ENCODE measurements at places on chromosomes 3 and 15.

- DNase-seq = no peak
Measured at GRCh38 chr3:167483708-167484475, 10.1 kb upstream of the SERPINI2 start.

GRCh38 chr3:186883686-186884058 is 41.2 kb downstream of the ADIPOQ start:
- no peak for DNase-seq

DNA sequence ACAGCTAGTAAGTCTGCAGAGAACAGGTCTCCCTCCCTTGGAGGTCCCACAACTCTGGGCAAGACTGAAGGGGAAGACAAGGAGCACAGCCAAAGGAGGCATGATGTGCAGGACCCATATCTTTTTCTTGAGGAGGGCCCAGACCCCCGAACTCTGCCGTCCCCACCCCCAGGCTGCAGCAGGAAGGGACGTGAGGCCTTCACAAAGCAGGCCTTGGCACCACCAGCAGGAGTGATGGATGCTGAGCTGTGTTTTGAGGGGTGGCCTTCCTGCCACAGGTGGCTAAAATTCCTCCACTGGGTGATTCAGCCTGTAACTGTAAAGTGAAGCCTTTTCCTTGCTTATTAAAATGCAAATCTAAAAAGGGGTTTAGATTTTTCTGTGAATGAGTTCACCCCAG is 8.6 kb downstream of the PLA2G4D start:
- DNase-seq = no peak

GRCh38 chr3:54125300-54125699 is 2.9 kb downstream of the CACNA2D3 start:
- no peak for DNase-seq

DNA sequence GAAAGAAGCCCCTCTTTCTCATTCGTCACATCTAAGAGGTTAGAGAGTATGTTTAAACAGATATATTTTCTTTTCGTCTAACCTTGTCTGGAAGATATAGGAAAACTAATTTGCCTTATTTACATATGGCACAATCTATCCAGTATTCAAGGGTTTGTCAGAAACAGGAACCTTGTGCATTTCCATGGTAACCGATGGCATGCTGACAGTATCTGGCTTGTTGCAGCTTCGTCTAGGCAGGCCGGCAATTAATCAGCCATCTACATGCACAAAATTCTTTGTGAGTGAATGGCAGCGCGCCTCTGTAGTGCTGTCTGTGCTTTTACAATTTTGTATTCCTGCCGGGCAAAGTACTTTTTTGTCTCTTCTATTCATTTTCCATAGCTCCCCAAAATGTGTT is 294.0 kb upstream of the SOX2 start:
- DNase-seq = no peak

- no peak for DNase-seq
Measured at GRCh38 chr15:36808411-36809160, 229.2 kb downstream of the CDIN1 start.

GRCh38 chr15:57919754-57920153 is 145.8 kb downstream of the ALDH1A2 start:
- no peak for DNase-seq

- no peak for DNase-seq
Measured at GRCh38 chr3:5505163-5505562, 317.7 kb downstream of the EDEM1 start.

- no peak for DNase-seq
Measured at GRCh38 chr15:53072077-53072476, 281.9 kb upstream of the ONECUT1 start.

DNA sequence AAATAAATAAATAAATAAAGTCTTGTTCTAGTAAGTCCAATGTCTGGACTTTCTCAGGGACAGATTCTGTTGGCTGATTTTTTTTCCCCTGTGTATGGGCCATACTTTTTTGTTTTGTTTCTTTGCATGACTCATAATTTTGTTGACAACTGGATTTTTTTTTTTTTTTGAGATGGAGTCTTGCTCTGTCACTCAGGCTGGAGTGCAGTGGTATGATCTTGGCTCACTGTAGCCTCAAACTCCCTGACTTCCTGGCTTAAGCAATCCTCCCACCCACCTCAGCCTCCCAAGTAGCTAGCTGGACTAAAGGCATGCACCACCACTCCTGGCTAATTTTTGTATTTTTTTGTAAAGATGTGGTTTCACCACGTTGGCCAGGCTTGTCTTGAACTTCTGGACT is 38.9 kb downstream of the TICRR start:
- no peak for DNase-seq

- DNase-seq = no peak
Measured at GRCh38 chr15:68580026-68580882, 1.5 kb downstream of the CORO2B start.

GRCh38 chr3:140472306-140473020 is 205.4 kb upstream of the TRIM42 start:
- no peak for DNase-seq

- DNase-seq = no peak
Measured at GRCh38 chr3:129599607-129600006, 6.9 kb downstream of the PLXND1 start.

DNA sequence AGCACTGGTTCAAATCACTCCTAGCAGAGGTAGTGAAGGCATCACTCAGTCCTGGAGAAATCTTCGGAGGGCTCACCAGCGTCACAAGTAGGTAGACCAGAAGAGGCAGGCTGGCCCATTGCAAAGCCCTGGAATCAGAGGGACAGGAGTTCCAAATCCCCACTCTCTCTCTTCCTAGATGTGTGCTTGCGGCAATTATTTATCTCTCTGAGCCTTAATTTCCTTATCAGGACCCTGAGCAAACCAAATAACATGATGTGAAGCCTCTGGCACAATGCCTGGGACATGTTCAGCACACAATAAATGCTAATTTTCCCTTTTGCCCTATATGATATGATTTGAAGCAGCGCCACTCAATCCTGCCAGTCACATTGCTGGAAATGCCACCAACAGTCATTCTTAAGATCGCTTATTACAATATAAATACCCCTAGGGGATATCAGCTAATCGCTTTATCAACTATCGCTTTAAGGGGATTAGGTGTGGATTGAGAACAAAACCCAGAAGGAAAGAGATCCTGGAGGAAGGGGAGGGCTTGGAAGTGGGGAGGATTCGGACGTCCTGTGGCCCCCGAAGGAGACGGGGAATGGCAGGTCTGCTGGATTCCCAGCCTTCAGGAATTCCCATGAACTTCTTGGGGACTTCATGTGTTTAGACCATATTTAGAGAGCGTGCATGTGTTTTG is 59.5 kb upstream of the TSEN2 start:
- DNase-seq = no peak

- DNase-seq = no peak
Measured at GRCh38 chr3:196251918-196252317, 35.6 kb downstream of the SLC51A start.

- no peak for DNase-seq
Measured at GRCh38 chr15:42314818-42315217, 41.6 kb upstream of the TMEM87A start.

DNA sequence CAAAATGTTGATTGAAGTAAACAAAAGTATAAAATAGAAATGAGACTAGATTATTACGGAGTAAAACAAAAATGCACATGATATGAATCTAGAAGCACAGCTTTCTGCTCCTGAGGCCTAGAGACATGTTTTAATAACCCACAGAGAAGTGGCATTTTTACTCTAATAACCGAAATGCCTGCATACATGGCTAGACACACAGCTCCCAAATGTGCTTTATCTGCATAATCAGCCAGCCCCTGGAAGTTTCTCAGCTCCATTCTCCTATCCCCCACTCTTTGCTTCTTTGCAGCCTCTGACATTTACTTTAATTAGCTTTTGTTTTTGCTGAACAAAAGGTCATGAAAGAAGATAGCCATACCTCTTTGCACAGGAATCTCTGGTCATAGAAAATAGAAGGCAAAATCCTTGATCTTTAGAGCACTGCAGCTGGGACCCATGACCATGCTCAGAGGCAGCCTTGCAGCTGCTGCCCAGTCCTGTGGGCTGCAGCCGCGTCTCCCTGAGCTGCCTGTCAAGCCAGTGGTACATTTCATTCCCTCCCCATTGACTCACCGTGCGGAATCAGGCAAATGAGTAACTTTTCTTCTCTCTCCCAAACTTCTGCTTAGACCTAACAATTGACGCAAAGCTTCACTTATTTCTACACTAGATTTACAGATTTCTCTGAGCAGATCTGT is at the start of gene VEPH1:
Gene VEPH1, minus strand, starts transcription at position 501 of the 680 bp plus-strand sequence. CDS start 8,067 bp downstream, outside the sequence.
- no peak for DNase-seq

GRCh38 chr3:52570076-52570475 is 33.7 kb downstream of the UQCC5 start:
- no peak for DNase-seq

DNA sequence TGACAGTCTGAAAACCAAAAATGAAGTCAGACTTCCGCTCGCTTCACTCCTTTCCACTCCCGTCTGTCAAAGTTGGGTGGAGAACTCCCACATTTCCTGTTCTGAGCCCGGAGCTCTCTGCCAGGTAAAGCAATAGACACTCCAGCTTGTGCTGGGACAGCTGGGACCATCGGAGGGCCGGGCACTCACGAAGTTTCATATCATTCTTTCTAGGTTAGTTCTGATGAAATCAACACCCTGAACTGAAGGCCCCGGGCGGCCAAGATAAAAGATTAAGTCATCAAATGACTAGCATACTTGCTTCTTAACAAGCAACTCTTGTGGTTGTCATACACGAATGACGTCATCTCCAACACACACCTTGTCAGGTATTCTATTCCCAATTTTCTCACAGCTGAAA is 42.1 kb downstream of the MAGI1 start:
- no peak for DNase-seq

GRCh38 chr3:52198643-52199608 is 966 bp downstream of the ALAS1 start:
- no peak for DNase-seq

DNA sequence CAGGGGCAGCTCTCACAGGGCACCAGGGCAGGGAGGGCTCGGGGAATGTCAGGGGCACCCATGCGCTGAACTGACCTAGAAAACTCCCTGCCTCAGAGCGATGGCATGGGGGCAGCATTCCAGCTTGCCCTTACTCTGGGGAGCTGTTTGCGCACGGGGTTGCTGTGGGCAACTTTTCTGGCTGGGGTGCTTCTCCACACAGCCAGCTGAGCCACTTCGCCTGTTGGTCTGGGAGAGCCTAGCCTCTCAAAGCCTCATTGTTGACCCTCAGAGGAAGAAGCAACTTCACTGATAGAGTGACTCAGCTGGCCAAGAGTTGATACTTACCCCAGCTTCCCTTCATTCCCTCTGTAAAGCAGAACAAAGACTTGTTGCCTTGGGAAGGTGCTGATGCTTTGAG is 42.6 kb upstream of the MRPS22 start:
- DNase-seq = no peak

DNA sequence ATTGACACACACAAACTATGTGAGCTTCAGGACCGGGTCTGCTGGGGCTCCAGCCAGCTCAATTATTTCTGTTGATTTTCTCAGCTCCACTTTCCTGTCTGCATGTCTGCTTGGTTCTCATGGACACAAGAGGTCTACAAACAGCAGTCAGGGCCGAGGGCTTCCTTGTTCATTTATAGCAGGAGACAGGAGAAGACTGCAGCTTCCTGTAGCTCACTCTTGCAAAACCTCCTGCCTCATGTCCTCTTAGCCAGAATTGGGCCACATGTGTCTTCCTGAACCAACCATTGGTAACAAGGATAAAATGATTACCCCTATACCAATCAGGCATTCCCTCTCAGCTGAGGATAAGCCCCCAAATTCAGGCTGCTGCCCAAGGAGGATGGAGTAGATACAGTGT is 182.8 kb downstream of the TLE3 start:
- no peak for DNase-seq

- DNase-seq = no peak
Measured at GRCh38 chr15:20106026-20106425, 435.6 kb downstream of the GOLGA6L6 start.

DNA sequence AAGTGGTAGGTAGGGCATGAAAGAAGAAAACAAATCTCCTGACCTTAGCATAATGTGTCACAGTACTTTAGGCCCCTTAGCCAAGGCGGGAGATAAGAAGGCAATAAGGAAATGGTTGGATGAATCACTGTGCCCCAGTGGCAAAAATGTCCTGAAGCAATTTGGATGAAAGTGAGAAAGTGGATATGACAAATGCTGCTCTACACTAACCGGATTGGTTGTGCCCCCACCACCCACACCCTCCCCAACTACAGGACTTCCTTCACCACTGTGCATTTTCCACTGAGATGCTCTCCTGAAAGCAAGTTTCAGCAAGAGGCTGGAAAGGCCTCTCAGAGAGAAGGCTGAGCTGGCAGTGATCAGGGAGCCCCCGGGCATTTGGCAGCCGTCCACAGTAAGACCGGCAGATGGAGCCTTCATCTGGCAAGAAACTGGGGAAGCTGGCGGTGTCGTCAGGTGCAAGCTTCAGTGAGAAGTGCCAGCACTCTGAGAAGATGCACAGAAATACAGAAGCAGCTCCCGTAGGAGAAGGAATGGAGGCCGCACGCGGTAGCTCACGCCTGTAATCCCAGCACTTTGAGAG is 63.8 kb downstream of the ATP1B3 start:
- DNase-seq = no peak

GRCh38 chr3:45362161-45362560 is 26.2 kb upstream of the LARS2 start:
- no peak for DNase-seq

- no peak for DNase-seq
Measured at GRCh38 chr15:32657198-32657883, 15.8 kb downstream of the SCG5 start.

DNA sequence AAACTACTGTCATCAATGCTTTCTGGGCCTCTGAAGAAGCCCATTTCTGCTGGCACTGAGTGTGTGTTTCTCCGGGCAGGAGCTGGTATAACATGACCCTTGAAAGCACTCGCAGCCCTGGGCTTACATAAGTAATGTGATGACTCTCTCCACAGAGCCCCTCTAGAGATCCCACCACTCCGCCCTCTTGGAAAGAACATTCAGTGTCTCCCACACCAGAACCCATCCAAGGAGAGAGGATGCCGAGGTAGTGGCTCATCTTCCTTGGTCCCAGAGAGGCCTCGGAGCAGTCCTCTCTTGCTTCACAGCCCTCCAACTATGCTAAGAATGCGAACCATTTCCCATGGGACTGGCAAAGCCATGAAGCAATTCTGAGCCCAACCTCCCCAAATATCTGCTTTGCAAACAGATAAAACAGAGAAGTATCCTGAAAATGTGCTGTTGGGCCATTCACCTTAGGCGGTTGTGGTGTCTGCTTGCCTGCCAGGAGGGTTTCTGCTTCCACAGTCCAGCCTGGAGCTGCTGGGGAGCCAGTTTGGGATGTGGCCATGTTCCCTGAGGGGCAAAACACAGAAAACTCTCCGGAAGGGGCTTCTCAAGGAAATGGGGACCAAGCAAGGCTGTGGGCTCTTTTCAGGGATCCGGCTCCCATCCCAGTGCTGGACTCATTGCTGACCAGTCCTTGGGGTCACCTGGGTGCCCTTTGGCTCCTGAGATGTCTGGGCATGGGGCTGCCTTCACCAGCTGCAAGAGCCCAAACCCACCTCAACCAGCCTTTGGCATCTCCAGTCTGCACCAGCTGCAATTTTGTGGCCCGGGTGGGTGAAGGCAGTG is 47.3 kb downstream of the AMOTL2 start:
- no peak for DNase-seq

GRCh38 chr15:64807751-64808222 is 17.7 kb downstream of the PIF1 start:
- no peak for DNase-seq

Measured in stimulated activated CD8-positive, alpha-beta memory T cell treated with anti-CD3 and anti-CD28 coated beads, Interleukin-7, amount 100 ng/mL, for 4 hours (primary cell).